ENCODE measurements at places on chromosomes 7 and 10.

- DNase-seq: no peak
Observed at GRCh38 chr10:14276210-14276609, 54.5 kb downstream of the FRMD4A start.

DNA sequence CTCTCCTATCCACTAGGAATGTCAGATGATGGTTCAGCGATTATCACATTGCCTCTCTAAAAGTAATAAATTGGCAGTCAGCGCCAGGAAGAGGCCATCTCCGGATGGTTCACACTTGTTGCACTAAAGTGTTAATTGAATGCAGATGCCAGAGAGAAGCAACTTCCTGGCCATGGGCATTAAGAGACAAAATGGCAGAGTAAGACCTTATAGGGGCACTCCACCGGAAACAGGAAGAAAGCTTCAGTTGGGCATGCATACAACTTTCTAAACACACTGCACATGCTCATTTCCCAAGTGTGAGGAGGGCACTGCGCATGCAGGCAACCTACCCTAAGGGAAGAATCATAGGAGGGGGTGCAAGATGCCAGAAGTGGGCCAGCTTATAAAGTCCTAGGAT, 71.7 kb upstream of the AUTS2 start:
- no peak for DNase-seq

GRCh38 chr7:126569402-126569801, 683.3 kb downstream of the GRM8 start:
- DNase-seq: no peak

DNA sequence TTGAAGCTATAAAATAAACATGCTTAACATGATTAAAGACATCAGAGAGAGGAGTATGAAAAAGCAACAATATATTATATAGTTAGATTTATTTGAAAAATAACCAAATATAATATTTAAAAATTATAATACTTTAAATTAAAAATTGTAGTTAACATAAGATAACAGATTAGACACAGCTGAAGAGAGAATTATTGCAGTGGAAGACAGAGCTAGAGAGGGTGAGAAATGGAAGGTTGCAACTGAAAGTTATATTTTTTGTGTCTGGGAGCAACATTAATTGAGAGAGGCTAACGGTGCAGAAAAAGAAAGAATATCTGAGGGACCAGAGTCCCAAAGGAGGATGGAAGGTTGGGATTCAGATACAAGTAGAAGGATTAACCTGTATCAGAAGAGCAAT, 548.9 kb upstream of the FZD8 start:
- no peak for DNase-seq

DNA sequence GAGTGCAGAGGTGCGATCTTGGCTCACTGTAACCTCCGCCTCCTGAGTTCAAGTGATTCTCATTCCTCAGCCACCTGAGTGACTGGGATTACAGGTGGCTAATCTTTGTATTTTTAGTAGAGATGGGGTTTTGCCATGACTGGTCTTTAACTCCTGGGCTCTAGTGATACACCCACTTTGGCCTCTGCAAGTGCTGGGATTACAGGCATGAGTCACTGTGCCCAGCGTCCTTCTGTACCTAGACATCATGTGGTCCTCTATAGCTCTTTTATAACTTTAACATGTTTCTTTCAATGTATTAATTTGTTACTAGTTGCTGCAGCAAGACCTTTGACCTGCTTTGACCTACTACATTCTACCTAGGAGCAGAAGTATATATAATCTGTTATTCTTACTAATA, 38.7 kb upstream of the BICC1 start:
- DNase-seq: no peak

DNA sequence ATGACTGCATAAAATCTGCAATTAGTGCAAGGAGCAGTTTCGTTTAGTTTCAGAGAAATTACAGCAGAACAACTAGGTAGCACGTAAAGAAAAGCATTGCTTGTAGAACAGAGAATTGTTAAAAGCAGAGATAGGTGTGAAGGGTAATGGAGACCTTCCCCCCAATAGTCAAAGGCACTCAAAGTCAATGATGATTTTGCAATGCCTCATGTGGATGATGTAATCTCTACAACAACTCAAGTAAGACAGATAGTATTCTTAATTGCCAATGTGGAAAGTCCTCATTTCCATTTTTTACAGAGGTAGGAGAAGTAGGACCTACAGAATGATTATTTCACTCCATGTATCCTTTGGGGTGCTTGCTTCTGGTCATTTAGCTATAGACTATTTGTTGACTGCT, 94.3 kb upstream of the GNAI1 start:
- DNase-seq: no peak

- no peak for DNase-seq
Observed at GRCh38 chr7:2913760-2914387, 69.8 kb upstream of the GNA12 start.

GRCh38 chr10:33052915-33053810, 95.1 kb upstream of the ITGB1 start:
- no peak for DNase-seq

DNA sequence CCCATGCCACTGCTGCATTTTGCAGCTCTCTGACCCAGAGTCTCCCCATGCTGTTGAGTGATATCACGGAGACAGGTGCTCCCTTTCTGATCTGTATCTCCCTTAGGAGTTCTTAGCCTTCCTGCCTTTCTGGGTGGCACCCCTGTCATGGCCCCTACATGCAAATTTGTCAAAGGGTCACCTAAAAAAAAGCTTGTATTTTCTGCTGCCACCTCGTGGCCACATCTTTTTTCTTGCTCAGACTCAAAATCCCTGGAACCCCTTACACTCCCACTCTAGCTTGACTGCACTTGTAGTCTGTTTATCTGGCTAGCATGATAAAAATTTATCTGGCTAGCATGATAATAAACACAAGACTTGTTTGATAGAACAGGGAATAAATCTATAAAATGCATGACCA, 809.1 kb downstream of the SORCS1 start:
- no peak for DNase-seq

DNA sequence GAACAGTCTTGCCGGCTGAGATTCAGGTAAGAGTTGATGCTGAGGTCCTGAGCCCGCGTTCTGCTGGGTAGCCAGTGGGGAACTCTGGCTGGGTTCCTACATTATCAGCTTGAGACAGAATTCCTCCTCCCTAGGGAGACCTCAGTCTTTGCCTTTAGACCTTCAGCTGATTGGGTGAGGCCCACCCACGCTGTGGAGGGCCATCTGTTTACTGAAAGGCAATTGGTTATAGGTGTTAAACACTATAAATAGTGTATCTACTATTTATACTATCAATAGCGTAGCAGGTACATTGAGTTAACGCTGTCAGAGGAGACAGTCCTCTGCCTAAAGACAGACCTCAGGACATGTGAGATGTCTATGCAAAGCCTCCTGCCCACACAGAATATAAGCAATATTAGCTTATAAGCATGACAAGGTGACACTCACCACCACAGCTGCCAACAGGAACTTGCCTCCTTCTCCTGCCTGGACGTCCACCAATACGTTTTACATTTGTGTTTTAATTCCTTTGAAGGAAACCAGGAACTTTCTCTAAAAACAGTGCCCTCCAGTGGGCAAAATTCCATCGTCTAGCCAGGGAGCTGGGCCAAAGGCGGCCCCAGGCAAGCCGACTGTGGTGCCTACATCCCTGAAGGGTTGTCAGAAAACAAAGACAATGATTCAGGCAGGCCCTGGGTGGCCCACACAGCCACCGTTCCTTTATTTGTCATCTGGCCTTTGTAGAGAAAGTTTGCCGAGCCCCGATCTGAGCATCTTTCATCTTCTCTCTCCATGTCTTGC, 58.8 kb downstream of the INSIG1 start:
- DNase-seq: peak; percentile 22

- no peak for DNase-seq
Observed at GRCh38 chr10:116752969-116753665, 10.8 kb upstream of the HSPA12A start.

DNA sequence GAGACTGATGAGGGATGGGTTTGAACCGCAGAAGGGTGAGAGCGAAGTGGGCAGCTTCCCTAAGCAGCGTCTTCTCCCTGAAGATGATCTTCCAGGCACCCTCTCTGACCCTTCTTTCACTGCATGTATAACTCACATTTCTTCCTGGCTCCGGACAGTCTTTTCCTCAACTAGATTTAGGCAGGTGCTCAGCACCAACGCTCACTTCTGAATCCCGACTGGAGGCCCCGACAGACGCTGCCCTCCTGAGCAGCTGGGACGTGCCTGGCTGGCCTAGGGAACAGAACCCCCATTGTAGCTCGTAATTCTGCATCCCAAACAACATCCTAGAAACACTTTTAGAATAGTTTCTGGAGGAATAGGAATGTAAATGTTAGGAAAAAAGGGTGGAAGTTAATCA, 206.6 kb downstream of the DIP2C start:
- DNase-seq: no peak

DNA sequence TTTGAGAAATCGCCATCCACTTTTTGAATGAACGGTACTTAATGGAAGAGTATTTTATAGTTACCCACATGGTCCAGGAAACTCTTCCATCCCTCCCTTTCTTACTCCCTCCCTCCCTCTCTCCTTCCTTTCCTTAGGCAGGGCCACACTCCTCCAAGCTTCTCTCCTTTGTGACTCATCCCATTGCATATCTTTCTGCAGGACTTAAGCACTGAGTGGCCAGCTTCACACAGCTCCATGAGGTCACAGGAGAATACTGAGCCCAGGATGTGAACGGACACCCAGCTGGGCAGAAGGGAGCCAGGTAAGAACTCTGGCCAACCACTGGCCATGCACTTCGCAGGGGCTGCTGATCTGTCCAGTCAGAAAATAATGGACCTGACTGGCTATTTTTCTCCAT, 189.7 kb upstream of the ADCY1 start:
- DNase-seq: peak; percentile 6

GRCh38 chr10:23196915-23197314, 4.8 kb downstream of the PTF1A start:
- DNase-seq: no peak

- no peak for DNase-seq
Observed at GRCh38 chr7:26195867-26196657, 4.5 kb downstream of the HNRNPA2B1 start.

GRCh38 chr10:91311601-91312381, 91.3 kb downstream of the PCGF5 start:
- no peak for DNase-seq

GRCh38 chr10:5679606-5680005, 5.0 kb upstream of the TASOR2 start:
- DNase-seq: peak; percentile 6

DNA sequence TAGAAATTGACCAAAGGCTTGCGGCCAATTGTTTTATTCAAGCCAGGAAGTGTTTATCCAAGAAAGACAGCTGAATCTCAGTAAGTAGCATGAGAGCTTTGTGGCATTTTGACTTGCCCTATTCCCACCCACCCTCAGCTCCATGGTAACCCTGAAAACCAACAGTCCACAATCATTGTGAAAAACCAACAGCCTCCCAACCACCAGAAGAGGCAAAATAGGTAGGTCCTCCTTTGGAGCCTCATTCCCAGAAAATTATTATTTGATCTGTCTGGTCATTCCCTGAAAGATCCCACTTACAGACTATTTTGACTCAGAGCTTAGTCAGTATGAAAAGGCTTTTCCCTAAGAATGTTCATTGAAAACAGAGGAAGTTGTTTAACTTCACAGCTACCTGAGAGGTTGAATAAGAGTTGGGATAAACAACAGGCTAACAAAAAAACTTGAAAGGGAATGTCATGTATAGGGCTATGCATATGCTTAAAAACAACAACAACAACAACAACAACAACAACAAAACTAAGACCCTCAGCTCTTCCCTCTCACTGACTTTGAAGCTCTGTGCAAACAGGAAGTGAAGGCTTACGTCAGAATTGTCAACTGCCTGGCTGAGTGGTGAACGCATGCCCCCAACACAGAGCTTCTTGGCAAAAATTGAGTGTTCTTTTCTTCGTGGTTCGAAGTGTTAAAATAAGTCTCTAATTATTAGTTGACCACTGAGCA, 11.2 kb downstream of the KPNA7 start:
- no peak for DNase-seq

DNA sequence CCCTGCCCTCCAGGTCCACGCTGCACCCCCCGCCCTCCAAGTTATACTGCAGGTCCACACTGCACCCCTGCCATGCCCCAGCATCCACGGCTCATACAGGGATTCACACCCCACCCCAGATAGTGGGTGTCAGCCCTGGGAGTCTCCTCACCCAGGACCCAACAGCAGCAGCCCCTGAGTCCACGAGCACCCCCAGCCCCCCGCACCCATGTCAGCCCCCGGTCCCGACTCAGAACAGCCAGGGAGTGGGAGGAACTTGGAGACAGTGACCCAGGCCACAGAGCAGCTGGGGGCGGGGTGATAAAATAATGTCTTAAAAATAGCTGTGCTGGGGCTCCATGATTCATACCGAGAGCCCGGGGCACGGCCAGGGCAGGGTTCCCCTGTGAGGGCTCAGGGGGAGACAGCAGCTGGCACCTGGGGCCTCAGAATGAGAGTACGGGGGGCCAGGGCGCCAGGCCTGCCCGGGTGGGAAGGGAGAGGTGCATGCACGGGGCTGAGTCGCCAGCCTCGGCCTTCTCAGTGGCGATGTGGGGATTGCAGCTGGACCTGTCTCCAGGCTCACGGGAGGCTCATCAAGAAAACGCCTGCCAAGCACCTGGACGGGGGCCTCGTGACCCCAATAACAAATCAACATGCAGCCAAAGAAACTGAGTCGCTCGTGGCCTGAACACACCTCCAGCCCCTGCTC, 29.8 kb downstream of the ADAP1 start:
- DNase-seq: no peak

GRCh38 chr7:30062587-30062986, 34.4 kb downstream of the PLEKHA8 start:
- DNase-seq: peak; percentile 59

- DNase-seq: no peak
Observed at GRCh38 chr7:131890176-131890575, 333.7 kb upstream of the PODXL start.

- no peak for DNase-seq
Observed at GRCh38 chr10:34469446-34469845, 345.6 kb downstream of the PARD3 start.

- no peak for DNase-seq
Observed at GRCh38 chr10:103470761-103471653, 8.0 kb downstream of the CALHM3 start.

DNA sequence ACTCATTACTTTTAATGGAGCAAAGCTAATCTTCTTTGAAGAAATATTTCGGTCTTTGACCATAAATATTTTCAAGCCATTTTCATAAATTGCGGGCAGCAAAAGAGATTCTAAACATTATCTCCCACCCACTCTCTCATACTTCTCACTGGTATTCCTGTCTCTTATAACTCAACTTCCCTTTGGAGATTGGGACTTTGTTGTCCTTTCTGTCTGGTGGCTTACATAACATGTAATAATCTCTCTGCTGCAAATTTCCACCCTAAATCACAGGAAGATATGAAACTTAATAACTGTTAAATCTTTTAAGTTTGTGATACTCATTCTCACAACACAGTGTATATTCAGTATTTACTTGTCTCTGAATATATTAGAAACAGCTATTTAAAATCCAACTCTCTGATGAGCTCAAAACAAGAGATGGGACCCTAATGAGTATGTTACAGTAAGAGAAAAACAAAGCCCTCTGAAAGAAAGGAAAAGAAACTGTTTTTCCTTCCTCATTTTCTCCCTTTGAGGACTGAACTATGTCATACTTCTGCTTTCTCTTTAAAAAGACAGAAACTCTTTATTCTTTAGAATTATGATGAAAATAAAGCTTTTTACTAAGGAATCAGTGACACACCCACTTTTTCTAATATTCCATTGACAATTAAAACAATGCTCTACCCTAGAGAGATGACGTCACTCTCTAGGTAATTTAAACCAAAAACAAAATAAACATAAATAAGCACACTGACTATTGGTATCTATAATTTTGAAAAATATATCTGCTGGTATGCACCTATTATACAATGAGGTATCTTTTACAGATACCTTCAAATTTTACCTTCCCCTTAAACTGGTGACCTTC, 14.7 kb downstream of the CALCR start:
- DNase-seq: no peak

GRCh38 chr10:80167471-80168161, 35.1 kb downstream of the PLAC9 start:
- no peak for DNase-seq

Measured in SW 1271 (cell line).